ENCODE measurements at places on chromosomes 11 and 22.

- no peak for DNase-seq
Measured at GRCh38 chr11:34977089-34977912, 60.9 kb downstream of the PDHX start.

DNA sequence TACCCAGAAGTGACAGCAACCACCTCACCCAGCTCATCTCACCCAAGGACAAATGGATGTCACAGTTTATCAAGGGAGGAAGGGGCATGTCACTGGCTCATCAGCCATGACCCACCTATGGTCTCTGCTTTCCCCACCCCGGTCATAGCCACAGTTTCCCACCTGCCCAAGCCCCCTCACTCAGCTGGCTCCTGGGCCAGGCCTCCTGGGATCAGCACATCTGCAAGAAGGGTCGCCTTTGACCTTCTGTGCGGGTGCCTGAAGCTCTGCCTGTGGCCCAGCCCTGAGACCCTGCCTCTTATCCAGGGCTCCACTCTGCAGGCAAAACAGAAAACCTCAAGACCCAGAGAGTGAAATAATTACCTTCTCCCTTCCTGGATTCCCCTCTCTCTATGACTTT is 236.4 kb downstream of the BUD13 start:
- no peak for DNase-seq

- DNase-seq, result no peak
Measured at GRCh38 chr11:2776351-2777061, 76.7 kb upstream of the KCNQ1OT1 start.

DNA sequence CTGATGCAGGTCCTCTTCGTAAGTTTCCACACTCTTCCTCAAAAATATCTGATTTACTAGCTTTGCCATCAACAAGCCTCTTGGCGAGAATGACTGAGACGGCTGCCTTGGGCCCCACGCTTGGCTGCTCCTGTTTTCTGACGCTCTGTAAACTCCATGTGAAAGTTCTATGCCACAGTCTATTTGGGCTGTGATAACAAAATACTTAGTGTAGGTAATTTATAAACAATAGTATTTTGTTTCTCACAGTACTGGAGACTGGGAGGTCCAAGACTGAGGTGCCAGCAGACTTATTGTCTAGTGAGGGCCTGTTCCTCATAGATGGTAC is 123.2 kb upstream of the SORL1-AS1 start:
- DNase-seq, result no peak

DNA sequence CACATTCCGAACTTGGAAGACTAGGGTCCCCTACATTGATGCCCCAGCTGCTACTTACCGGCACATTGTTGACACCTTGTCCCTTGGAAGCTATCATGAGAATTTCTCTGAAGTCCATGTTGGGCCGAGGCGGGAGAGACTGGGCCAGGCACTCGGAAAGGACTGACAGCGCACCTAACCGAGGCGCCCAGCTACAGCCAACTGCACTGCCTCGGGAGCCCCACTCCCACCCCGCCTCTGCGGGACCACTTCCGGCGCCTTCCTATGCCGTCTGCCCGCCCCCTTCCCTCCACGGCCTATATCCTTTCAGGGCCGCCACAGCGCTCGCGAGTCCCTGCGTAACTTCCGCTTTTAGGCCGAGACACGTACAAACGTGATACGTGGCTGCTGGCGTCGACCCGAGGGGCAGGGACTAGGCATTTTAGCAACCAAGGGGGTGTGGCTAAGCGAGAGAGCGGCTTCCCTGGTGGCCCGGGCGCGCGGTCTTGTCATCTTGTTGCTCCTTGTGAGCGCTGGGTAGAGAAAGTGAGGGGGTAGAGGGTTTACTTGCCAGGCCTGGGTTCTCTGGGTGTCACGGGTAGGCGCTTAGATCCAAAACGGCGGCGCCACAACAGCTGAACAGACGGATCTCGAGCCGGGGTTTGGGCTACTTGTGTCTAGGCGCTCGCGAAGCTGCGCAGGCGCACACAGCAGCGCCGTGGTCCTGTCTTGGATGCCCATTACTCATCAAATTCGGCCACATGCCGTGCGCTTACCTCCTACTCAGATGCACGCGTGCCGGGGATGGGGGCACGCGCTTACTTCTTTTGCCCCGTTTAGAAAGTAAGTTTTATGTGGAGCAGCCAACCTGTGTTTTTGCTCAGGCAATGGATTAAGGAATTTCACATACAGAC is at the start of gene SPTY2D1:
Gene SPTY2D1, minus strand, starts transcription at position 203 of the 893 bp plus-strand sequence. Its CDS starts 85 bp downstream, at position 118.
- peak; percentile 88 for DNase-seq

GRCh38 chr22:37187891-37188761 is at the start of gene C1QTNF6:
Gene C1QTNF6 (minus strand): TSS chr22:37188247. CDS start chr22:37188213, 34 bp downstream.
- no peak for DNase-seq

DNA sequence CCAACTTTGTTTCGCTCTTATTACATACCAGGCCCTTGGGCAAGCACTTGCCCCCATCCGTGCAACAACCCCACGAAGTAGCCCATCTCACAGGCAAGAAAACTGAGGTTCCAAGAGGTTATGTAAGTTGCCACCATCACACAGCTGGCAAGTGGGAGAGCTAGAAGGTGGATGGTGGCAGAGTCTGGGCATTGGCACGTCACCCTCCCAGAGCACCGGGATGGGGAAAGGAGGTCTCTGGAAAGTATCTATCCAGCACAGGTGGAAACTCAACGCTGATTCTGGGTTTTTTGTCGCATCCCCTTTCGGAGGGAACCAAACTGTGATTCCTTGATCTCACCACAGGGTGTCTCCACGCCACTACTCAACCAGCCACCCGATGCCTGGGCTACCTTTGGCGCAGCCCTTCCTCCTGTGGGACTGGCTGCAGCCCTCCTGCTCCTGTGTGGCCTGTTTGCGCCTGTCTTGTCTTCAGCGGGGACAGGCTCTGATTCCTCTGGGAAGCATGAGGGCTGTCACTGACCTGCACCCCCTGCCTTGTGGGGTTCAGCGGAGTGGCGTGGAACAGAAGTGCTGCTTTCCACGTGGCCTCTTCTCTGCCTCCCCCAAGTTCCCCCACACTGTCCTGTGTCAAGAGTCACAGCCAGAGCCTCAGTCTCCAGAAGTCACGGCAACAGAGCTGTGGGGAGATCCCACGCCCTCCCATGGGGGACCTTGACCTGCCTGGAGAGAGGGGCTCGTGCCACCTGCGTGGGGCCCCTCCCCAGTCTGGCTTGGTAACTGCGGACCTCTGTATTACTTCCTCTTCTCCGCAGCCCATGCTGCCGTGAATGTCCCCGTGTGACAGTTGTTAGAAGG is 34.4 kb upstream of the TRIM29 start:
- DNase-seq, result peak; percentile 36

- DNase-seq, result peak; percentile 63
Measured at GRCh38 chr11:57527056-57527631, 3.4 kb downstream of the TIMM10 start.

Data from NCI-H2029 treated with DMSO at 0.1 percent for 48 hours (cell line).